ENCODE measurements at places on chromosomes 3 and 15. TPM values are rescaled to one million over a fixed set of nuclear protein-coding genes. Genes with fewer than 3 reads are reported as not detected.

OR4M2 gene
- total RNA-seq, result not detected

TP63 gene
- under 0.01 TPM for total RNA-seq

RGMA gene
- total RNA-seq, result not detected

GPR176 gene
- total RNA-seq, result 177 TPM
